Lung microvascular endothelial cell (primary cell): ENCODE measurements at places on chromosomes 7 and 10. TPM values are rescaled to one million over a fixed set of nuclear protein-coding genes. Genes with fewer than 3 reads are reported as not detected.

DNA sequence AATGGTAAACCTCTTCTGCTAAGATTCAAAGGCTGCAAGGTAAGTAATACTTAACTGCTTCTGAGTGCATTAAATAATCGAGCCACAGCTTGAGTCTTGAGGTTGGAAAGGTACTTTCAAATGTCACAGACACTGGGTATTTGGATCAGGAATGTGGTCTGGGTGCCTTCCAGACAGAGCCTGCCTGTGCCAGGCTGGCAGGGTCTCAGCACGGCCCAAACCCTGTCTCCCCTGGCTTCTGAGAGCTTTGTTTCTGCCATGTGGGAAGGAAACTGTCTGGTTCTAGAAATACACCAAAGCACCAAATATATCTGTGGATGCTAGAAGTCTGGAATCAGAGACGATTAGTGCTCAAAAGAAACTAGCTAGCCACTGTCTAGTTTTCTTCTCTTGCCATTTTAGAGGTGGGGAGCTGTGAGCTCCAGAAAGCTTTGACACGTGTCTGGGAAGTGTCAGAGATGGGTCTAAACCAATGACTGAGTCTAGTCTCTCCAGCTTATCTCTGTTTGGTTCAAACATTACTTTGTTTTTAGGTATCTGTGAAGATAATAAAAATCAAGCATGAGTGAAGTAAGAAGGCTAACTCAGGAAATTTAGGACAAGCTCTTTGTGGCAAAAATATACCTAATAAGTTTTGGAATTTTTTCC lies 162.8 kb downstream of the CYP26A1 start:
- no peak for DNase-seq

- DNase-seq: peak; percentile 12
These were observed 111.2 kb upstream of the BET1 start for GRCh38 chr7:94115316-94115715.

DNA sequence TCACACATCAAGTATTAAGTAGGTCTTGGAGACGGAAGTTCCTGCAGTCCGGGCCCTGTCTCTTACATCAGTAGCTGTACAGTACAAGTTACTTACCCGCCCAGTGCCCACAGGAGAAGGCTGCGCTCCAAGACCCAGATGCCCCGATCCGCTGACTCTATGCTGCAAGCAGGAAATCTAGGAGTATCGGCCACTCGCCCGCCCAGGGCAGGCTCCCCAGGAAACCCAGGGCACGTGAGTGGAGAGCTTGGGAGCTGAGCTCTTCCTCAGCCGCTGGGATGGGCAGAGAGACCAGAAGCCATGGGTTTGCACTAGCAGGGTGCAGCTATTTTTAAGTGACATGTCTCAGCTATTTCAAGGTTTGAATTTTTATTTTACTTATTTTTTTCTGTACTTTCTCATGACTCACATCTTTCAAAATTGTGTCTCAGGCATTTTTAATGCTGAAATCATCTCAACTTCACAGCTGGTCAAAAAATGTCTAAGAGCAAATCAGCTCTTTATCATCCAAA lies 1.9 kb upstream of the GPER1 start:
- DNase-seq: no peak

- no peak for DNase-seq
These were observed 1.1 kb downstream of the SFMBT2 start for GRCh38 chr10:7409732-7410168.

DNA sequence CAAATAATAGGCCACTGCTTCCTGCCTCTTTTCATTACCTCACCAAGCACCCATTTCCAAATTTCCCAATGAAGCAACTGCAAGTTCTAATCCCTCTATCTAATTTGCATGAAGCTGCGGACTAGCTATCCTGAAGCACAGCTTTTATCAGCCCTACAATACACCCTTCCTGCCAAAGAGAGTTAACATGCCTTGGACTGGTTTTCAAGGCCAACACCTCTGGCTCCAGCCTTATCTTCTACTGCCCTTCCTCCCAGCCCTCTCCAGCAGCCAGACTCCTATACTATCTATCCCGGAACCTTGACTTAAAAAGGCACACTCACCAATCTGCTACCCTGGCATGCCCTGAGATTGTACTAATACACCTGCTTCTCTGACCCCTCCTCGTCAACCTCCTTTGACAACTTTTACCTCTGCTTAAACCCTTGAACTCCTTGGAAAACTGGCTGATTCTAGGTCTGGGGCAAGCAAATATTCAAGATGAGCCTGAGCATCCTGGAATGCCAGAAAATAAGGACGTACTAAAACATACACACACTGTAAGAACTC lies 73.4 kb downstream of the SGMS1 start:
- no peak for DNase-seq

DNA sequence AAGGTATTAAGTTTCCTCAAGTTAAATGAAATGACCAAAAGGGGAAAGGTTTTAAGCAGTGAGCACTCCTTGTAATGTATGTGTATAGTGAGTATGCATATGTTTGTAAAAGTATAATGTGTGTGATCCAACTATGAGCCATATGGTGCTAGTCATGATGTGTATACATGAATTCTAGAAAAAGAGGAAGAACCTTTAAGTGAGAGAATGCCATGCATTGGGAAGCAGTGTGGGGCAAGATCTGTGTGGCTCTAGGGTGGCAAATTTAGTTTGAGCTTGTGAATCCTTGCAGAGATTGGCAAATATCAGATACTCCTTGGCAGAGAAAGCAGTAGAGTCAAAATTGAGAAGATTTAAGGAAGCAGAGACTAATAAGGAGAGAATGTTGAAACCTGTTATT lies 435.0 kb downstream of the AUTS2 start:
- no peak for DNase-seq

DNA sequence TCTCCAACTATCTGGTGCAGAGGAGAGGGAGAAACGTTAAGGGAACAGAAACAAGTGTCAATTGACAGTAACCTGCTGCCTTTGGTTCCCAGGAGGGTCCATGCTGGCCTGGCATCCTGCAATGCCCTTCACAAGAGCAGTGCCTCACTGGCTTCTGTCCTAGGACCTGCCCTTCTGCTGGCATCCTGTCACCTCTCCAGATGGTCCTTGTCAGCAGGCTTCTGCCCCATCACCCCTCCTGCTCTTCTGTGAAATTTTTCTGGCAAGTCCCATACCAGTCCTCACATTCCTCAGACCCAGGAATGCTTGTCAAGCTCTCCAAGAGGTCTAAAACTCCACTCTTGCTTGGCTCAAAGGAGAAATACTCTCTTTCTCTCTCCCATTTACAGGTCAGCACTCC lies 34.2 kb downstream of the C10orf67 start:
- DNase-seq: no peak

- DNase-seq: no peak
These were observed 45.1 kb downstream of the WIPI2 start for GRCh38 chr7:5234852-5235831.

BTBD16 gene
- under 0.01 TPM in 1 of 2 replicates, not detected in the other for total RNA-seq

RET gene
- 0.44 and 6.5 TPM in 2 replicates for total RNA-seq

SYNPO2L gene
- total RNA-seq: not detected in 2 replicates
